T-helper 2 cell treated with Interferon-gamma antibody and Interleukin-4, amounts not matched to agents 5 μg/mL and 100 μg/mL, for 36 hours (primary cell): ENCODE measurements at places on chromosomes 5 and 9.

- no peaks in the 10 kb centered on the region for H3K4me1 ChIP-seq
- H3K36me3 ChIP-seq = no peaks in the 10 kb centered on the region
- H3K27ac ChIP-seq = no peak overlapping the region
- H3K27me3 ChIP-seq = no peaks in the 10 kb centered on the region
- H3K4me3 ChIP-seq = no peak overlapping the region
- DNase-seq = no peak
Measured at GRCh38 chr9:81626511-81626910, 62.8 kb downstream of the TLE1 start.

- peak overlapping the region; percentile 20 for H3K4me3 ChIP-seq
- no peak overlapping the region for H3K27ac ChIP-seq
- H3K4me1 ChIP-seq = peaks cover 23% of the 10 kb centered on the region
Measured at GRCh38 chr5:40799258-40799657, 1.1 kb upstream of the PRKAA1 start.

GRCh38 chr5:179827680-179828079 is 7.0 kb downstream of the SQSTM1 start:
- DNase-seq = peak; percentile 56
- H3K27me3 ChIP-seq = no peaks in the 10 kb centered on the region
- no peak overlapping the region for H3K4me3 ChIP-seq
- H3K27ac ChIP-seq = no peak overlapping the region
- H3K4me1 ChIP-seq = peaks cover 9% of the 10 kb centered on the region

GRCh38 chr5:166185185-166185584 is 2106.3 kb upstream of the WWC1 start:
- H3K27me3 ChIP-seq = no peaks in the 10 kb centered on the region
- H3K27ac ChIP-seq = no peak overlapping the region
- DNase-seq = no peak
- H3K4me1 ChIP-seq = no peaks in the 10 kb centered on the region

DNA sequence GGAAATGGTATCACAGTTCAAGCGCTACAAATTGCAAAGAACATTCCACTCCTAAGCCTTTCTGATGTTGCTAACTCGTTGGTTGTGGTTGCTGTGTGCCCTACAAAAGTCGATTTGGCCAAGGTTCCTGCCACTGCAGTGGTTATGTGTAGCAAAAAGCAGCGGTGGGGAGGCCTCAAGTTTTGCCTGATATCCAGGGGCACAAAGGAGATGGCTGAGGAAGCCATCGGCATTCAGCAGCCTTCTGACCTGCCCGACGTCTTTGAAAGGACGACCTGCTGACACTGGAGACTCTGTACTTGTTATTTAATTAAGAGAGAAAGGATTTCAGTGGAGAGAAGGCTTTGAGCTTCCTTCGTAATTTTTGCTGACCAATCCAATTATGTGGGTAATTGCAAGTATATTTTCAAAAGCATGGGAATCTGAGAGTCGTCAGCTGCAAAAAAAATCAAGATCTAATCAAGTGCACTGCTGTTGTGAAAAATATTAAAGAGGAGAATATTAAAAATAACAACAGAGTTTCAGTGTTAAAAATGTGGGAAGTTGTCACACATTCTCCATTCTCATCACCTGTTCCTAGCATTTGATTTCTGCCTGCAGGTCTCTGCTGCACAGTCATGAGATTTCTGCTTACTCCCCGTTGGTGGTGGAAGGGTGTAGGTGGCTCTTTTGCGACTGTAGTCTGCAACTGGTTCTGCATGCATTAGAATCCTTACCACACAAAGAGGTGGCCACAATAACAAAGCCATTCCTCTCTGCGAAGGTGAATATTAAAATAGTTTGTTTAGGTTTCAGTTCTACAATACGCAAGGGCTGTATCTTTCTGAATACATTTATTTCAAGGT is 319.2 kb downstream of the IRX2 start:
- no peaks in the 10 kb centered on the region for H3K36me3 ChIP-seq
- H3K27ac ChIP-seq = no peak overlapping the region
- no peak overlapping the region for H3K4me3 ChIP-seq
- H3K4me1 ChIP-seq = no peaks in the 10 kb centered on the region

DNA sequence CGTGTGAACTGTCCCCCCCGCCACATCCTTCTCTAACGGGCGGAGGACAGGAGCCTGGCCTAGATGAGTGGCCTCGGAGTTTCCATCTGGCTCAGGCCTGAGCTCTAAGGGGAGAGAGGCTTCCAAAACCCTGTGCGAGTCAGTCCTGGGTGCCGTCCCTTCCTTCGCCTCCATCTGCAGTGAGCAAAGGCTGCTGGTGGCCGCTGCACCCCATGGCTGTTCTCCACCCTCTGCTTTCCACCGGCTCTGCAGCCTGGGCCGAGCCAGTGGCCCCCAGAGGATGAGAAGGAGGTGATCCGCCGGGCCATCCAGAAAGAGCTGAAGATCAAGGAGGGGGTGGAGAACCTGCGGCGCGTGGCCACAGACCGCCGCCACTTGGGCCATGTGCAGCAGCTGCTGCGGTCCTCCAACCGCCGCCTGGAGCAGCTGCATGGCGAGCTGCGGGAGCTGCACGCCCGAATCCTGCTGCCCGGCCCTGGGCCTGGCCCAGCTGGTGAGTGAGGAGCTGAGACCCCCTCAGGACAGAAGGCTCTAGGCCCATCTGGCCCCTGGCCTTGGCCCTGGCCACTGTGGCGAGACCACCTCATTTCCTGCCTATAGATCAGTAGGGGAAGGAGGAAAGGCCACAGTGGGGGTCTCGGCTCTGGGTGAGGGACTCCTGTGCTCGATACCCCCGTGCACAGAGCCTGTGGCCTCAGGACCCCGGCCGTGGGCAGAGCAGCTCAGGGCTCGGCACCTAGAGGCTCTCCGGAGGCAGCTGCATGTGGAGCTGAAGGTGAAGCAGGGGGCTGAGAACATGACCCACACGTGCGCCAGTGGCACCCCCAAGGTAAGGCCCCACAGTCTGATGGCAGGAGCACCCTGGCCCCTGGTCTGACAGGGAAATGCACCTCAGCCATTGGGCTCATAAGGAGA is 3.0 kb downstream of the PKN3 start:
- H3K27ac ChIP-seq = no peak overlapping the region
- H3K27me3 ChIP-seq = no peaks in the 10 kb centered on the region
- no peaks in the 10 kb centered on the region for H3K36me3 ChIP-seq
- H3K4me3 ChIP-seq = no peak overlapping the region

- no peaks in the 10 kb centered on the region for H3K4me1 ChIP-seq
- no peaks in the 10 kb centered on the region for H3K36me3 ChIP-seq
- no peak overlapping the region for H3K4me3 ChIP-seq
- H3K27me3 ChIP-seq = no peaks in the 10 kb centered on the region
- DNase-seq = no peak
Measured at GRCh38 chr5:117733051-117733450, 1158.4 kb upstream of the SEMA6A start.

DNA sequence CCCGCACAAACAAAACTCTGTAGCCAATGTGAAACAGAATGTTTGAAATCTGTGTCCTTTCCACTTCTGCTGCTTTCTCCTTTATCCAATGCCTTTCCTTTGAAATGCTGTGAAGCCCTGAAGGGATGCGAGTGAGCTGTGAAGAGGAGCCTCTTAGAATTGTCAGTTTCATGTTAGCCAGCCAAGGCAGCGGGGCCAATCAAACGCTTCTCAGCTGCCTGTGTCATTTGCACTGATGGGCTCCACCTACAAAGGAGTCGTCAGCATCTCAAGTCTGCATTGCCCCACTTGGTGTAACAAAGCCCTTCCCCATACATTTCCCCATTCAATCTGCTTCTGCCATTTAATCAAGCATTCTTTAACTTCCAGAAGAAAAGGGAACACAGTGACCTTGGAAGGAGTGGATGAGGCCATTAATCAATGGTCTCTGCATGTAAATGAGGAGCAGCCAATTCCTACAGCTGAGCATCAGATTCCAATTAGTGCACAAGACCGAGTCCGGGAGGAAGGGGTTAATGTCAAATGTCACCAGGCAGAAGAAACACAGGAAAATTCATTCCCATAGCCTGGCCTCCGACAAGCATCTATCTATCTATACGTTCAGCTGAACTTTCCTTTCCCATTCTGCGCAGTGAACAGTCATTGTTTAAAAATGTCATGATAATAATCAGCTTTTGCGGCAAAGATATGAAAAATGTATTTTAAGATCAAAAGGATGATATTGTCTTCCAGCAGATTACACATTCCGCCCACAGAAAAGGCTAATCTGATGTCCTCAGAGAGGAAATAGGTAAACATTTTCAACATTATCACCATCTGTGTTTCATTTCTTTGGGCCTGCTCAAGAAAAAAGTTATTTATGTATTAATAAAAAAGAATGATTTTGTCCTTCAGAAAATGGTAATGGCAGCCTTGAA is 154.6 kb downstream of the FSTL4 start:
- peak overlapping the region; percentile 11 for H3K4me3 ChIP-seq
- peaks cover 9% of the 10 kb centered on the region for H3K4me1 ChIP-seq
- H3K36me3 ChIP-seq = no peaks in the 10 kb centered on the region
- no peak overlapping the region for H3K27ac ChIP-seq
- H3K27me3 ChIP-seq = peaks cover 21% of the 10 kb centered on the region
- DNase-seq = peak; percentile 9

GRCh38 chr9:34267660-34268059 is 61.4 kb downstream of the KIF24 start:
- peaks cover 8% of the 10 kb centered on the region for H3K4me1 ChIP-seq
- no peak overlapping the region for H3K4me3 ChIP-seq
- DNase-seq = no peak
- peaks cover 17% of the 10 kb centered on the region for H3K36me3 ChIP-seq

DNA sequence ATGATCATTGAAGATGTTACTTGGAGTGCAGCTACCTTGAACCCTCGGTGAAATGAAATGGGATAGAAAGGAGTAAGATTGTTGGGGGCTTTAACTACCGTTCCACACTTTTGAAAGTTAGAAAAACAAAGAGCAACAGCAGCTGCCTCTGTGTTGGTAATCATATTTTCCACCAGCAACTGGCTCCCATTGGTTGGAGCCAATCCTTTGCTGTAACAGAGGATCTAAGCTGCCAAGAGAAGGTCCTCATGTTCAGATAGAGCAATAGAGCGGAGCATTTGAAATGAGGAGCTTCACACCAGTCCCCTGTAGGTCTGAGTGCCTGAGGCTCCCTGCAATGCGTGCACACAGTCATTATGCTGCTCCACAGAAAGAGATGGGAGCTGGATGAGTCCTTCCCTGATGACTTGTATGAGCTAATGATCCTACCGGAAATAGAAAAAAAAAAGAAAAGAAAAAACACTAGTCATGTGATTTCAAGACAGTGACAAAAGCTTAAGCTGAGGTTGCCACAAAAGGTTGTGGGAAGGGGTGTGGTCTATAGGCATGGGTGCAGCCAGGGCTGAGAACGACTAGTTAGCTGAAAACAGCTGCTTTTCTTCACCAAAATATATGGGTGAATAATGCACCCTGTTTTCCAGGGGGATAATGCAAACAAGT is 300.7 kb downstream of the MLLT3 start:
- peak; percentile 16 for DNase-seq
